Stimulated activated CD8-positive, alpha-beta memory T cell treated with anti-CD3 and anti-CD28 coated beads, Interleukin-12 subunit alpha, Interleukin-12 subunit beta, amount 100 ng/mL, for 4 hours (primary cell): ENCODE measurements at places on chromosomes 1 and 21.

- no peak for DNase-seq
Measured at GRCh38 chr1:58816747-58817221, 32.9 kb upstream of the JUN start.

- DNase-seq, result no peak
Measured at GRCh38 chr1:24315391-24315790, 3.8 kb upstream of the GRHL3 start.

DNA sequence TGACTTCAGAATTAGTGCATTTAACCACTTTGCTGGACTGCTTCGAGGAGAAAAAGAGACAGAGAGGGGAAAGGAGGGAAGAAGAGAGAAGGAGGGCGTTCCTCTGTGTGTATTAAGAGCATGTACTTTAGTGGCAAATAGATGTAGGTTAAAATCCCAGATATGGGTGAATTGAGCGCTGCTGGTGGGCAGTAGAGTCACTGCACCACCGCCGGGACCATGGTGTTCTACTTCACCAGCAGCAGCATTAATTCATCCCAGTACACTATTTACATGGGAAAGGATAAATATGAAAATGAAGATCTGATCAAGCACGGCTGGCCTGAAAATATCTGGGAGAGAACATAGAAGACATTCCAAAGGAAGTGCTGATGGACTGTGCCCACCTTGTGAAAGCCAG is 20.9 kb upstream of the PPIE start:
- no peak for DNase-seq

DNA sequence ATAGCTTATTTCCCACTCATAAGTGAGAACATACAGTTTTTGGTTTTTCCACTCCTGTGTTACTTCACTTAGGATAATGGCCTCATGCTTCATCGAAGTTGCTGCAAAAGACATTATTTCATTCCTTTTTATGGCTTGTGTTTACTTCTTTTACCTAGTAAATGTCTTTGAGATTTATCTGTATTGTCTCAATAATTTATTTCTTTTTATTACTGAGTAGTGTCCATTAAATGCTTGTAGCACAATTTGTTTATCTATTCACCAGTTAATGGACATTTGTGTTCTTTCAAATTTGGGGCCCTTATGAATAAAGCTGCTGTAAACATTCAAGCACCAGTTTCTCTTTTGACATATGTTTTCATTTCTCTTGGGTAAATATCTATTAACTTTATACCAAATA is 86.0 kb downstream of the UCHL5 start:
- no peak for DNase-seq

DNA sequence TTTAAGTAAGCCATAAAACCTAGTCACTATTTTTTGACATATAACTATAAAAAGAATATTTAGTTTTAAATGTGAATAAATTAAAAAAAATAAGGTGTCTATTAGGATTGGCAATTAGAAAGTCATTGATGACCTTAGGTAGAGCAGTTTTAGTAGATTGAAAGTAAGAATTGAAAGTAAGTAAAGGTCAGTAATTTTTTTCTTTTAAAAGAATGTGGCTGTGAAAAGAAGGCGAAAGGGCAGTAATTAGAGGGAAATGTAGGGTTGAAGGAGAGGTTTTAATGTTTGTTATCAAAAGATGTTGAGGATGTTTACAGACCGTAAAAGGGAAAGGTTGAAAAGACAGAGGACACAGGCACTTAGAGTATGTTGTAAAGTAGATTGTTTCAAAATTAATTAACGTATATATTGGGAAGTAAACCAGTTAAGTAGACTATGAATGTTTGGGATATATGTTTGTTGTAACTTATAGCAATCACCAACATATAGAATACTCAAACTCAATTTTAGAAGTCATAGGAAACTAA is 41.0 kb downstream of the ZFYVE9 start:
- DNase-seq, result no peak

DNA sequence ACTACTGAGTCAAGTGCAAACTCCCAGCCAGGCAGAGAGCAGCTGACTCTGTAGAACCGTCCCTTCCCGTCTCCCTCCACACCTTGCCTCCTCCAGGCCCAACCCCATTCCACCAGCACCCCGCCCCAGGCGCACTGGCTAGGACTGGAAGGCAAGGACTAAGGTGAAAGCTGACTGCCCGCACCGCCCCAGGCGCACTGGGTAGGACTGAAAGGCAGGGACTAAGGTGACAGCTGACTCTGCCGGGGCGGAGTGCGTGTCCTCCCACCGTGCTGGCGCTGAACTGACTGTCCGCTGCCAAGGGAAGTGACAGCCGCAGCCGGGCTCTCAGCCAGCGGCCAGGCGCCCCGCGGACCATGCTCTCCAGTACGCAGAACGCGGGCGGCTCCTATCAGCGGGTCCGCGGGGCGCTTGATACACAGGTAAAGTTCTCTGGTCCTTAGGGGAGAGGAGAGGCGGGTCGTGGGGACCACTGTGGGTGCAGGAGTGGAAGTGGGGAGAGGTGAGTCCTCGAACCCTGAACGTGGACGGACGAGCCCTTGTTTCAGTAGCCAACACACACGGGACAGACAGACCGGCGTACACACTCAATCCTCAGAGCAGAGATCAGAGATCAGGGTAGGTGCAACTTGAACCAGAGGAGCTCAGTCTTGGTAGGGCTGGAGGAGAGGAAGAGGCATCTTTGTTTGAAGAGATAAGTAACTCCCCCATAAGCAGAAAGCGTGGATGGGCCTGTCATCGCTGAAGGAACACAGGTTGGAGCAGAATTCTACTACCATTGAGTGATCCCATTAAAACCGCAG is 58.0 kb downstream of the RBM11 start:
- no peak for DNase-seq

GRCh38 chr1:205583461-205584130 is 48.2 kb downstream of the ELK4 start:
- no peak for DNase-seq

DNA sequence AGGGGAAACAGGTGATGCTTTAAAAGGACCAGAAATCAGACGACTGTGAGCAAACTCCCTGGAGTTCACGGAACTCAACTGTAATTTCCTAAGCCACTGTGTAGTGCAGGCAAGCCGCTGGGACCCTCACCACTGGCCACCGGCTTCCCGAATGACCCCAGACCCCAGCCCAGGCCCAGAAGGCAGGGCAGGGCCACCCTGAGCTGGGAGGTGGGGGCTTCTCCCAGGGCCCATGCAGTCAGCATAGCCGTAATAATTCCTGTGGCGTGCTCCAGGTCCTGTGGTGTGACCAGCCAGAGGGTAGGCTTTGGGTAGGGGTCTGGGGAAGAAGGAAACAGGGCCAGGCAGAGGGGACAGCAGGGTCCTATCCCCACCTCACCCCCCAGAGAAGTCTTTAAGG is 3.5 kb upstream of the ARF1 start:
- no peak for DNase-seq

DNA sequence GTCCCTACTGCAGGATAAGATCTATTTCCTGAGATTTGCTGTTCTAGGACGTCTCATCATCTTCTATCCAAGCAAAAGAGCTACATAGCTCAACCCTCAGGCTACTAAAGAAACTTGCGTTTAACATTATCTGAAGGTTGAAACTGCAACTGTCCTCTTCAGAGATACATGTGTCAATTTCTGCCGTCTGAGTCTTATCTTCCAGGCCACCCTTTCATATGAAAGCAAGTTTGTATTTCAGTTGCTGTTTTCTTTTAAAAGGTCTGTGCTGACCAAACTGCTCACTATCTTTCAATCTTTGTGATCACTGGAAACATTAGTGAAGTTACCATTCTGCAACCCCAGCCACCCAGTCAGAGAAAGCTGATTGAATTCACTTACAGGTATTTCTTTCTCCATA is 108.6 kb upstream of the RAB3GAP2 start:
- no peak for DNase-seq

DNA sequence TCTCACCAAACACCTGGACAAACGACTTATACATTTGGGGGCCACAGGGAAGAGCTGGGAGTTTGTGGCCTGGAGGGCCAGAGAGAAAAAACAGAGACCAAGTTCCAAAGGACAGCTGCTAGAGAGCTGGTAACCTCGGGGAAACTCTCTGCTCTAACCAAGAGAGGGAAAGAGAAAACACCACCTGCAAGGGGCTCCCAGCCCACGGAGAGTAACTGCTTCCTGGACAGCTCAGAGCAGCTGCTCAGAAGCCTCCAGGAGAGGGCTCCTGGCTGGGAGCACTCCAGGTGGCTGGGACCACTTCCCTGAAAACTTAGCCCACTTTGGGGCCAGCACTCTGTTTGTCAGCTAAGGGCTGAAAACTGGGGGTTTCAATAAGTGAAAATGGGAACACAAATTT is 154.8 kb upstream of the GRIK3 start:
- DNase-seq, result no peak

- DNase-seq, result no peak
Measured at GRCh38 chr1:107196973-107197562, 56.2 kb downstream of the NTNG1 start.

- no peak for DNase-seq
Measured at GRCh38 chr1:11571906-11572616, 82.2 kb downstream of the FBXO2 start.

DNA sequence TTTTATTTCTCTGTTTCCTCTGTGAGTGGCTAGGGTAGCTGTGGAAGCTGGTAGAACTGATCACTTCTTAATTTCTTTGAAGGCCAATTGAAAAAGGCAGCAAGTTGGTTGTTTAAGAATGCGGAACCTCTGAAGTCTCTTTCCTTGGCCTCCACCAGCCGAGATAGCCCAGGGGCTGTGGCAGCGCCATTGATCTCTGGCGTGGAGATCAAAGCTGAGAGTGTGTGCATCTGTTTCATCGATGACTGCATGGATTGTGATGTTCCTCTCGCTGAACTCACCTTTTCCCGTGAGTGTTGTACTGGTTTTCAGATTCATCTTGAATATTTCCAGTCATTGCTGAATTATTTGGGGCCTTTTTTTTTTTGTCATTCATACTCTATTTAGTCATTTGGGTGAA is 97.7 kb downstream of the VPS13D start:
- DNase-seq, result no peak

- no peak for DNase-seq
Measured at GRCh38 chr1:200767321-200767720, 28.6 kb downstream of the CAMSAP2 start.

DNA sequence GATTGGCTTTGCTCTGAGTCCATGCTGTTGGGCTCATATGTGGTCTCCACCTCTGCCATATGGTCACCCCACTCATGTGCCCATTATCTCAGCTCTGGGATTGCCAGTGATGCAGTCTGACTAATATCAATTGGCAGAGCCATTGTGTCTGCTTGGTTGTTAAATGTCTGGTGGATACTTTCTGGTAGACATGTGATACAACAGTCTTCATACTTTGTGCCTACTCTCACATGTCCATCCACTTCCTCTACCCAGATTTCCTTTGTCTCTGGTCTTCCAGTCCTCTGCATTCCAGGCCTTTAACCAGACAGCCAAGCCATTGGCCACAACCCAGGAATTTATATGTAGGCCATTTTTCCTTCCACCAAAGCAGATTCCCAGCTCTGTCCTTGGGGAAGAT is 30.8 kb upstream of the DIPK1A start:
- no peak for DNase-seq

DNA sequence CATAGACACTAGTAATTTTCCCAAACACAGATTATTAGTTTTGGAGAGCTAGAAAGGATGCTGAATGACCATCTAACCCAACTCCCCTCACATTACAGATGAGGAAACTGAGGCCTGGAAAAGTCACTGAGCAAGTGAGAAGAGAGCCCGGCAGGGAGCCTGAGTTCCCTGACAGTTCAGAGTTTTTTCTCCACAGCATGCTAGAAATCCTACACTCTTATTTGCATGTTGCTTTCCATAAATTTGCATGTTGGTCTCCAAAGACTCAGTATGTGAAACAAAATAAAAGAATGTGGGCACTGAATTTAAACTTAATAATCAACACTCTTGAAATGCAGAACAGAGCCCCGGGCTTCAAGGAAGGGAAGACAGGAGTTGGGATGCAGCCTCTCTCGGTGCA is 132.3 kb downstream of the CCDC185 start:
- DNase-seq, result no peak

- DNase-seq, result no peak
Measured at GRCh38 chr1:40130892-40131291, 30.3 kb upstream of the RLF start.

DNA sequence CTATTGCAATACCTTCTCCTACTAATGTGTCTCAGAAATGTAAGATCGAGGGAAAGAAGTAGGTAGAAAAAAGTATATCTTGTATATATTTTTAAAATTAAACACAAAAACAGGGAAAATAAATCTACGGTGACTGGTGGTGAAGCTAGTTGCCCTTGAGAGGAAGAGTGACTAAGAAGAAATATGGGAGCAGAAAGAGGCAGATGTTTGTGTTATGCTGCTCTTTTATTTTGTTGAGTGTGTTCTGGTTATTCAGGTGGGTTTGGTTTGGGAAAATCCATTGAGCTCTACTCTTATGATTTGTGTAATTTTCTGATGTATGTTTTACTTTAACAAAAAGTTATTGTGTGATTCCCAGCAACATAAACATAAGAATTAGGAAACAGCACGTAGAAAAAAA is 444.9 kb upstream of the B3GALT2 start:
- DNase-seq, result no peak
